ENCODE measurements at places on chromosomes 1 and 21. TPM values are rescaled to one million over a fixed set of nuclear protein-coding genes. Genes with fewer than 3 reads are reported as not detected.

DNA sequence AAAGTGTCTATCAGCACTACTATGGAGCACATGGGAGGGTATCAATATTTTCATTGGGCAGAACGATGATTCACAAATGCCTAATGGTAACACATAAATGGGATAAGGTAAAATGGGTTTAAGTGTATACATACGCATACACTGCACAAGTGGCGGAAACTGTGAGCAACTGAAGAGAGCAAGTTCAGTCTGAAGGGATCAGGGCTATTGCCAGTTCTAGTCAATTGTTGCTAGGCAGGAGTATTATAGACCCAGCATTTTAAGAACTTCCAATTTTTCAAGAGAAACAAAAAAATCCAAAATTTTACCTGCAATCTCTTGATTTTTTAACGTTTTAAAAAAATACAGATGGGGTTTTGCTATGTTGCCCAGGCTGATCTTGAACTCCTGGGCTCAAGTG lies 23.1 kb downstream of the FOXJ3 start:
- DNase-seq, result no peak

Gene TARS2
- total RNA-seq, result 20.8 TPM

GRCh38 chr21:29430030-29430429 lies 131.3 kb downstream of the BACH1 start:
- no peak for DNase-seq

DNA sequence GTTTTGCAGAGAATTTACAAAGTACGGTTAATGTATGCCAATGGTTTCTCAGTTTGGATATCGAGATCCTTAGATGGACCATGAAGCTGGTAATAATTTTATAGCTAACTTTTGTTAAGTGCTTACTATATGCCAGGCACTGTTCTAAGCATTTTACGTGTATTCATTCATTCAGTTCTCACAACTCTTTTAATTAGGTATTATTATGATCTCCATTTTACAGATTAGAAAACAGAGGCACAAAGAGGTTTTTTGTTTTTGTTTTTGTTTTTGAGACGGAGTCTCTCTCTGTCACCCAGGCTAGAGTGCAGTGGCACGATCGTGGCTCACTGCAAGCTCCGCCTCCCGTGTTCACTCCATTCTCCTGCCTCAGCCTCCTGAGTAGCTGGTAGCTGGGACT lies 7.2 kb downstream of the RPRD2 start:
- DNase-seq, result no peak

- no peak for DNase-seq
These were observed 672.6 kb upstream of the NEGR1 start for GRCh38 chr1:72954943-72955342.

DNA sequence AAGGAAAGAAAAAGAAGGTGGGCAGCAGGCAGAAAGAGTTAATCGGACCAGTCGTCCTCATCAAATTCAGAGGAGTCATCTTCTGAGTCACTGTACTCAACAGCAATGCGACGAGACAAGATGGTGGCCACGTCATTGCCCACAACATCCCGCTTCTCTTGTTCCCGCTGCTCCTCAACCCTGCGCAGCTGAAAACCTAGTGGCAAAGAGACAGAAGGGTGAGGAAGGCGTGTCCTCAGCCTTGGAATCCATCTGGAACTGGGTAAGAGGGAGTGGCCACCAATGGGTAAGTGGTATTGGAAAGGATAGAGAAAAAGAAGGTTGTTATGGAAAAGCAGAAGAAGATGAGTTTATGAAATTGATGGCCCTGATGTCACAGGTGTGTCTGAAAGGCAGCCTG lies 15.7 kb downstream of the GPR3 start:
- DNase-seq, result no peak

Gene FCRLA
- 0.49 TPM for total RNA-seq

- no peak for DNase-seq
These were observed 37.2 kb upstream of the IPO9 start for GRCh38 chr1:201791779-201792173.

- DNase-seq, result peak; percentile 98
These were observed 27.0 kb upstream of the BTG2 start for GRCh38 chr1:203278082-203278884.

DNA sequence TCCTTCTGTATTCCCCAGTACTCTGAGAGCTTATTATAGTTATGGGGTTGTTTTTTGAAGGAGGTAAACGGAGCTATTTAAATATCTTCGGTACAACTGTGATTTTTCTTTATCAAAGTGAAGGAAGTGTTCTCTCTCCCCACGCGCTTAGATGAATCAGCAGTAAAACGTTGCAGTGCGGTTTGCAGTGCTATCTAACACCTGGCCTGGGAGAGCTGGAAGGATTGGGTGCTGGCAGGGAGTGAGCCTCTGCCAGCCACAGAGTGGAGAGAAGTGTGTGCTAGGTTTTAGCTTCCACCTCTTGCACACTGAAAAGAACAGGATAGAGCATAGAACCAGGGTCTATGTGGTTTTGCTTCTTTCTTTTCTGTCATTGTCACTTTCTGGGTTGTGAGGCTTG lies 165.9 kb downstream of the SDCCAG8 start:
- DNase-seq, result peak; percentile 60

Gene TNFRSF25
- total RNA-seq, result 2.6 TPM

- DNase-seq, result peak; percentile 92
These were observed 4.9 kb downstream of the SH3BGRL3 start for GRCh38 chr1:26284597-26285347.

Gene KAZN
- total RNA-seq, result 1.8 TPM

GRCh38 chr1:115133440-115133839 lies 44.1 kb upstream of the TSPAN2 start:
- DNase-seq, result no peak

DNA sequence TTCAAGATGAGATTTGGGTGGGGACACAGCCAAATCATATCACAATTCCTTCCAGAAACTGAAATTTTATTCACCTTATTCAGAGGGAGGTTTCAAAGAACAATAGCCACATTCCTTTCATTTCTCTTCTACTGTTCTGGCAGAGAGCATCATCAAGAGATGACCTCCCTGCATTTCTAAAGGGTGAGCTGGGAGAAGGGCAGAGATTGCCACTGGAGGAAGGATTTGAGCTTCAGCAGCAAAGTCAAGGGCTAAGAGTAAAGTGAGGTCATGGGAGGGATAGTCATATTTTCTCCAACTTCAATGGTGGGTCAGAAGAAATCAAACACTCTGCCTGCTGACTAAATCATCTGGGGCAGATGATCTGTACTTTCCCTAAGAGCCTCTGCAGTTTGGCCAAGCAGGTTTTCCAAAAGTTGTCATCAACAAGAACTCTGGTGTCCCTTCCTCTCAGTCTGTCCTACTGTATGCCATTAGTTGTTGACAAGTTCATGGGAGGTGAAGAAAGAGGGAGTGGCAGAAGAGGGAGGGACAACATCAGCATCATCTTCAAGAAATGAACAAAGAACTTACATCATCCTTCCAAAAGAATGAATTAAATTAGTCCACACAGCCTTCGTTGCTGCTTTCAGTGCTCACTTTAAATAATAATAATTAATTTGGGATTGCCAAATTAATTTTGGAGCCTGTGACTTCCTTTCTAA lies 298.3 kb downstream of the ASTN1 start:
- DNase-seq, result no peak

DNA sequence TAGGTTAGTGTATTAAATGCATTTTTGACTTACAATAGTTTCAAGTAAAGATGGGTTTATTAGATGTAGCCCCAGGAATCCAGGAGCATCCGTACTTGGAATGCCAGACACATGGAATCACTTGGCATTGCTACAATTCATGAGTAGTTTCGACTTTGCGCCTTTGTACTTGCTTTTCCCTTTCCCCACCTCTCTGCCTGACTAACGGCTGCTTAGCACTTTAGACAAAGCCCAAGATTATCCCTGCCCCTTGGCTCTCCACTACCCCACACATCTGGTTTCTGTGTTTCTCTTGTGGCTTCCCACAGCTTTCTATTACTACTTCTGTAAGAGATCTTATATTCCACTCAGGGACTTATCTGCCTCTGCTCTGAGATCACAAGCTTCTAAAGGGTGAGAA lies 397.7 kb upstream of the POU3F1 start:
- DNase-seq, result no peak

- DNase-seq, result no peak
These were observed 289.5 kb upstream of the SGIP1 start for GRCh38 chr1:66244429-66244828.

Gene SLC45A1
- 0.94 TPM for total RNA-seq

DNA sequence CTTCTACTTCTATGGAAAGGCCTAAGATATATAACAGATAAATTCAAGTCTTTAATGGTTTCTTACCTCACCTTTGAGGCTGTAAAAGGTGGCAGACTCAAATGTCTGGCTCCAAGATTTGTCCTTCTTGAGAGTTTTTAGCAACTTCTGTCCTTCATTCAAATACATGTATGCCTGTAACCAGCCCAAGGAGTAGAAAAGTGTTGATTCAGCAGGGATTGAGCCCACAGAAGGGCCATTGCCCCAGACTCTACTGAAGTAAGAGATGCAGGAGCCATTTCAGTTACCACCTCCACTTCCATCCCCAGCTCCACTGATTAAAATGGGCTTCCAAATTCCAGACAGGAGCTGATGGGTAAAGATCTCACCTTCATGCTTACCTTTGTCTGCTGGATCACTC lies 80.0 kb downstream of the ADCY10 start:
- no peak for DNase-seq

DNA sequence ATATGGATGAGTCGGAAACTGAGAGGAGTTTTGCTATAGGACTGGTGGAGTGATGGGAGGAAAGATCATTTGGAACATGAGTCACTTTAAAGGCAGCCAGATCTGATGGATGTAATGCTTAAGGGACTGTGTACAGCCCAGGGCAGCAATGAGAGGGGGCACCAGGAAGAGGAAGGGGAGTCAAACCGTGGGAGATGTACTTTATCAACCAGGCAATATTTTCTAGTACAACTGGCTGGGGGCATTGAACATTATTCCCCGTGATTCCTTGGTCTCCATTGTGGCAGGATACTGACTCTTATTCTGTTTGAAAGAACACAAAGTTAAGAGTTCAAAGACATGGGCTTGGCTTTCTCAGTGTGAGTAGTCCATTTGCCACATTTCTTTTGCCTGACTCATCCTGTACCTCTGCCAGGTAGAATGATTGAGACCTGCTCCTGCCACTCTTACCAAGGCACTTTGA lies 268.2 kb upstream of the NR5A2 start:
- no peak for DNase-seq

- DNase-seq, result no peak
These were observed 46.4 kb upstream of the RAB3GAP2 start for GRCh38 chr1:220318673-220319072.

DNA sequence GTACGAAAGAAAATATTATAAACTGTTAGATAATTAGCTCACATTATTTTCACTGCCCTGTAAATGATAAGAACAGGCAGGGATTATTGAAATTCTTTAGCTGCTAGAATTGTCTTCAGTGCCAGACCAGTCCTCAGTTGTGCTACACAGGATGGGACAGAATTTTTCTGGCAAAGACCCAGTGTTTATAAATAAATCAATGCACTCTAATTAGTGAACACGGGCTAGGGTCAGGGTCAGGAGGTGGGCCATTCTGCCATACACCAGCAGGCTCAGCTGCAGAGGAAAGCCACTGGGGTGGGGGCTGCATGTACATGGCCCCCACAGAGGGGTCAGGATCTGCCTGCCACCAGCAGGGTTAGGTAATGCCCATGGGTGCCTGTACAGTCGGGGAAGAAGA lies 6.4 kb downstream of the BCAR3 start:
- DNase-seq, result no peak

Gene PRAMEF9
- not detected for total RNA-seq

- DNase-seq, result no peak
These were observed 54.6 kb upstream of the POU2F1 start for GRCh38 chr1:167165948-167166689.

- DNase-seq, result no peak
These were observed 24.4 kb upstream of the CADM3 start for GRCh38 chr1:159146980-159147379.

DNA sequence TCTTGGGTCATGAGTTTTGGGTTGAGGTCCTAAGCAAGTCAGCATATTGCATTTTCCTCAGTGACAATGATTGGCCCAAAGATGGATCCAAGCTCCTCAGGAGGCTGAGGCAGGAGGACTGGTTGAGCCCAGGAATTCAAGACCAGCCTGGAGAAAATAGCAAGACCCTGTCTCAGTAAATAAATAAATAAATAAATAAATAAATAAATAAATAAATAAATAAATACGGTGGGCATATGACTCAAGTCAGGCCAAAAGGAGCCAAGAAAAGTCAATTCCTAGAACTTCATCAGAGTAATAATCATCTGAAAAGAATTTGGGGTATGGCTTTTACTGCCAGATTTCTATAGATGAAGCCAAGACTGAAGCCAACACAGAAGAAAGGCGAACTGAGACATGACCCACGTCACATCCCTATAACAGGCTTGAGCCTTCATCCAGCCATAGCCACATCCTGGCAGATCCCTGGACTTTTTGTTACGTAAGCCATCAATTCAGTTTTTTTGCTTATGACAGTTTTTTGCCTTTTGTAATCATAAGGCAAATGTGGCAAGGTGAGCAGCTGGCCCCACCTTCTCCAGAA lies 88.5 kb upstream of the NFASC start:
- DNase-seq, result no peak

- DNase-seq, result no peak
These were observed 115.2 kb downstream of the NGF start for GRCh38 chr1:115222616-115223402.

GRCh38 chr1:244863491-244864252 lies 671 bp downstream of the HNRNPU start:
- DNase-seq, result peak; percentile 58

DNA sequence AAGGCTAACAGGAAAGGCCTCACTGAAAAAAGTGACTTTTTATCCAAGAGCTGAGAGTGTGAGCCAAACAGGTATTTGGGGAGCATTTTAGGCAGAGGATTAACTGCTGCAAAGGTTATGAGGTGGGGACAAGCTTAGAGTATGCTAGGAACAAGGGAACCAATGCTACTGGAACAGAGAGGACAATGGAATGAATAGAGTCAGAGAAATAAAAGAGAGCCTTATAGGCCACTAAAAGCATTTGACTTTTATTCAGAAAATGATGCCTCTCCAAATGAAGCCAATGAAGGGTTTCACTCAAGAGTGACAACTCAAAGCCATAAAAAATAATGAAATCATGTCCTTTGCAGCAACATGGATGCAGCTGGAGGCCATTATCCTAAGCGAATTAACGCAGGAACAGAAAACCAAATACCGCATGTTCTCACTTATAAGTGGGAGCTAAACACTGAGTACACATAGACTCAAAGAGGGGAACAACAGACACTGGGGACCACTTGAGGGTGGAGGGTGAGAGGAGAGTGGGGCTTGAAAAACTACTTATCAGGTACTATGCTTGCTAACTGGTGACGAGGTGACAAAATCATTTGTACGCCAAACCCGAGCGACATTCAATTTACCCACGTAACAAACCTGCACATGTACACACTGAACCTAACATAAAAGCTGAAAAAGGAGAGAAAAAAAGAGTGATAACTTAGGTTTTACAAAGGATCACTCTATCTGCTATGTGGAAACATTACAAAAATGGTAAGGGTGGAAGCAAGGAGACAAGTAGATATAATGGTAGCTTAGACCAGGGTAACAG lies 11.1 kb downstream of the PTP4A2 start:
- no peak for DNase-seq

GRCh38 chr21:22456241-22456640 lies 1458.0 kb downstream of the NCAM2 start:
- DNase-seq, result no peak
